ENCODE measurements at places on chromosomes 12 and 14.
A peak's percentile ranks its signal among the peaks of the same experiment; 100 is the strongest.

- DNase-seq = no peak
Measured at GRCh38 chr12:120668868-120669840, 17.8 kb upstream of the MLEC start.

DNA sequence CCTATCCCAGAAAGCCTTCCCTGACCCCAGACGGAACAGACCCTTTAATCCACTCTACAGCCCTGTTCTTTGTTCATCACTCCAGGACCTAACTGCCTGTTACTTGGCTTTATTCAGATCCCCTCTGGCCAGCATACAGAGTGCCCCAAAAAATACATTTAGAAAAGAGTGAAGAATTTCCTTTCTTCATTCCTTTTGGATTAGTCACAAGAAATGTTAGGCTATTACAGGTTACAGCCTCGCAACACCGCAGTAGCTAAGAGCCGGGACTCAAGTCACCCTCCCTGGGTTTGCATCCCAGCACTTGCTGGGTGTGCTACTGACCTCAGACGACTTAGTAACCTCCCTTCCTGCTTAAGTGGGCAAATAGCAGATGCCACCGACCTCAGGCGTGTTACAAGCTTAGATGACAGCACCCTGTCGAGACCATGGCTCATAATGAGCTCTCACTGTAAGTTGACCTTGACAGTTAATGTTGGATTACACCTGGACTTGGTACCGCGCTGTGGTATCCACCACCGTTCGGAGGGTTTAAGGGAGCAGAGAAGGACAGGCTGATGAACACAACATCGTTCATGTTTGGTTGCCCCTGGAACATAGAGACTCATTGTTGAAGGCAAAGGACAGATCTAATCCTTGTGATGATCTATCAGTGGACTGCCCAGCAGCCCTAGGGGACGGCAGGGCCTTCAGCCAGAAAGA, 12.9 kb downstream of the GLRX5 start:
- DNase-seq = no peak

DNA sequence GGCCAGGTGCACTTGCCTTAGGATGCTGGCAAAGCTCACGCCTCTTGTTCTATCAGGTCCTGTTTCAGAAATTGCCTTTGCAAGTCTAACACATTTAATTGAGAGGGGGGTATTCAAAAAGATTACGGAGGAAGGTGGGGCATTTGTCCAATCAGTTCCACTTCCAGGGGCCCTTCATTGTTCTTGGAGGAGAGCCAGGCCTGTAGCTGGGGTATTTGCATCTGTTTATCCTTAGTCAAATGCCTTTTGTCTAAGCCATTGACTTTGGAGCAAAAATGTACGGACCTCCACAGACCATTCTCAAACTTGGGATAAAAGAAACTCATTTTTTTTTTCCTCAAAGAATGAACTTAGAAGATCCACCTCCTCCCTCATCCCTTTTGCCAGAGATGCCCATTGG, 582.0 kb downstream of the BCL11B start:
- no peak for DNase-seq

- DNase-seq = no peak
Measured at GRCh38 chr12:92511786-92512185, 191.0 kb upstream of the PLEKHG7 start.

DNA sequence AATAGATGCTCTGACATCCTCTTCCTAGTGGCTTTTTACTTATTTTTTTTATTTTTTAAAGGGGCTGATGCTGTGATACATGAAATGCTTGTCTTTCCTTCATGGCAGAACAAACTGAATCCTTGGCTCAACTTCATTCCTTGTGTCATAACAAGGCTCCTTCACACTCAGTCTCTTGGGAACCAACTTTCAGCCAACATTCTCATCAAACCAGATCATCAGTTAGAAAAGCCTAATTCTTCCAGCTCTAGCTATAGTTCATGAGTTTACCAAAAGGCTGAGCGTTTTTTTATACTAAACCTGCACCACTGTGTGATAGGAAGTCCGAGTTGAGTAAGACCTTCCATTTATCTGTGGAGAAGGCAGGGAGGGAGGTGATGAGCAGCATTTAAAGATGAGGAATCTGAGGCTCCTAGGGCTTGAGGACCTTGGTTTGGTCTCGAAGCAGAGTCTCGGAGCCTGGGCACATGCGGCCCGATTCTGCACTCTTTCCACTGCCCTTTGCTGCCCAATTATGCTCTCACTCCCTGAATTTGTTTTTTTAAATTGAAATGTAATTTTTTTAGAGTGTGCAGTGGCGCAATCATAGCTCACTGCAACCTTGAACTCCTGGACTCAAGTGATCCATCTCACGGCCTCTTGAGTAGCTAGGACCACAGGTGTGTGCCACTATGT, 8.2 kb downstream of the GPRC5D start:
- no peak for DNase-seq

DNA sequence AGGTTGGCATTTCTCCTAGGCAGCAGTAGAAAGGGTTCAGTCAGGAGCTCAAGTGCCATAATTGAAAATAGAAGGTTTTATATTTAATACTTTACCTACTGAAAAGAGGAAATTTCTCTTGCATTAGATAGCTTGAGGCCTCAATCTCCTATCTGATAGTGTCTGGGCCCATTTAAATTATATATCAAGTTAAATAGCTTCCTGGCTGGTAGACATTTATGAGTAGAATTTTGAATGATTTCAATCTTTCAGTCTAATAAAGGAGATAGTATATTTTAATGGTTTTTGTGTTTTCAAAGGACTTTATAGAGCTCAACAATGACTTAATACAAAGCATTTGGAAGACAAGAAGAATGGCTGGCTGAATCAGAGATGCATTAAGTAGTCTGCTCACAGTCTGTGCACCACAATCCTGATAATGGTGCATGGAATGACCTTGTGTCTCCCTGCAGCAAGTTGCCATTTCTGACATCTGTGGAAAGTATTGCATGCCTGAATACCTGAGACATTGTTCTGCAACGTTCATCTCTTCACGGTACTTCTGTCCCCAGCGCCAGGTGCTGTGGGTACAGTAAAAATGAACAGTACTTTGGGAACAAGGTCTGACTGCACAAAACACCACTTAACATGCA, 974.1 kb downstream of the TMTC2 start:
- no peak for DNase-seq

- no peak for DNase-seq
Measured at GRCh38 chr14:99737956-99738667, 54.0 kb downstream of the CYP46A1 start.

DNA sequence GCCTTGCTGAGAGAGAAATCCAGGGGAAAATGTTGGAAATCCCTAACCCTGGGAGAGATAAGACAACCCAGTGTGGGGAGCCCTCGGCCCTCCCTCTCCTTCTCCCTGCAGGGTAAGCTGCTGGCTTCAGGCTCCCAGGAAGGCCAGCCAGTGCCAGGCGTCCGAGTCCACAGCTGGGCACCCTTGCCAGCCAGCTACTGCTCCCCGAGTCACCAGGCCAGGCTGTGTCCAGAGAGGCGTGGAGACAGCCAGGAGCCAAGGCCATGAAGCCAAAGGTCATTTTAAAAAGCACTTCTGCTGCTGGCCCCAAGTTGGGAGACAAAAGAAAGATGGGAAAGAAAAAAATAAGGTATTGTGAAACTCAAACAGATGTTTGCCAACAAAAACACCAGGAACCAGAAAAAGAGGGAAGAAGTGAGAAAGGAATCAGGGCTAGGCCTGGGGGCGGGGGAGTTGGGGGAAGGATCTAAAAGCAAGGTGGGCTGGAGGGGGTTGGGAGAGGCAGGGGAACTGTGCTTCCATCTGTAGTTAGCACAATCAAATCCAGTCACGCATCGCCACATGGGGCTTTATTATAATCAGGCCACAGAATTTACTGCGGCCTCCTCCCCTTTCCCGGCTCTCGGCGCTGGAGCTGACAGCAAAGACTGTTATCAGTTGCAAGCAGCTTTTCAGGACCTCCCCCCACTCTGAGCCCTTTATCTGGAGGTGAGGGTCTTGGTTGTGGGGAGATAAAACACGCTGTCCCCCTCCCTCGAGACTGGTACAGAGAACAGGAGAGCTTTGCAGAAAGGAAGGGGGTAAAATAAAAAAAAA, 33.5 kb downstream of the RBM19 start:
- no peak for DNase-seq

- no peak for DNase-seq
Measured at GRCh38 chr12:1646569-1647284, 17.7 kb downstream of the WNT5B start.

GRCh38 chr12:29102741-29103140, 46.3 kb upstream of the FAR2 start:
- no peak for DNase-seq

DNA sequence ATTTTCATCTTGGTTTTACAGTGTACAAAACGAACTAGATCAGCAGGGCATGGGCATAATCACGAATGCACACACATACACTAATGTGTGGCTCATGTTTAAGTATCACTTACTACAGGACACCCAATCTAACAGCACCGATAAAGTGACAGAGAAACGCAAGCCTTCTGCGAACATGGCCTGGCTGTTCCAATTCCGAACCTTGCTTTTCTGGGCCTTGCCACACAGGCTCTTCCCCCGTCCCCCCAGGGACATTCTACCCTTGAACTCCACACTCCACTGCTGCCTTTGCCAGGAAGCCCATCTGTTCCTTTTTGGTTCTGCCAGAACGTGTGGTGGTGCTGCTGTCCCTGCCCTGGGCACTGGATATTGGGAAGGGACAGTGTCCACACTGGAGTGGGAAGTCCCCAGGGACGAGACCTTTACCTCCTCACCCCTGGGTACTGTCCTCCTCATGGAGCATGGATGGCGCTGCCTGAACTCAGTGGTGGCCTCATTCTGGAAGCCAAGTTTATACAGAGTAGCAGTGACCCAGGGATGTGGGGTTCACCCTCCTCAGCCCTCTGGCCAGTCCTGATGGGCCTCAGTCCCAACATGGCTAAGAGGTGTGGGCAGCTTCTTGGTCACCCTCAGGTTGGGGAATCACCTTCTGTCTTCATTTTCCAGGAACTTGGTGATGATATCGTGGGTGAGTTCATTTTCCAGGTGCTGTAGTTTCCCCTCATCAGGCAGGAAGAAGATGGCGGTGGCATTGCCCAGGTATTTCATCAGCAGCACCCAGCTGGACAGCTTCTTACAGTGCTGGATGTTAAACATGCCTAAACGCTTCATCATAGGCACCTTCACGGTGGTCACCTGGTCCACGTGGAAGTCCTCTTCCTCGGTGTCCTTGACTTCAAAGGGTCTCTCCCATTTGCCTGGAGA, 7.9 kb downstream of the SERPINA1 start:
- no peak for DNase-seq

DNA sequence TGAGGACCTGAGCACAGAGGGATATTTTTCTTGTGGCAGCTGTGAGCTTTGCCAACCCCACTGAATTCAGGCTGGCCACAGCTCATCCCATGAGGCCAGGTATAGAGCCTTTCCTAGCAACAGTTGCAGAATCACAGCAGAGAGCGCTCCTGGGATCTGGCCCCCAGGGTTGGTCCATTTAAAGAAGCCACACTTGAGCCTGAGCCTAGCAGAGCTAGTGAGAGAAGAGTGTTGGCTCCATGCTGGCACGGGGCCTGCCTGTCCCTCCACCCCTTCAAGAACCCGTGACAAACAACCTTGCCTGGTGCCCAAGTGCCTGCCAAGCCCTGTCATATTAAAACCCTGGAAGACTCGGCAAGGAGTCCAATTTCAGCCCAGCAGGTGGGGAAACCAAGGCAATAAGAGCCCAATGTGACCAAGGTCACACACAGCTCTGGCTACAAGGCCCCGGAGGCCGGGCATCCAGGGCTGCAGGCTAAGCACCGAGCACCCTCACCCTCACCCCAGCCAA, 91.6 kb downstream of the LRRC74A start:
- peak; percentile 73 for DNase-seq

DNA sequence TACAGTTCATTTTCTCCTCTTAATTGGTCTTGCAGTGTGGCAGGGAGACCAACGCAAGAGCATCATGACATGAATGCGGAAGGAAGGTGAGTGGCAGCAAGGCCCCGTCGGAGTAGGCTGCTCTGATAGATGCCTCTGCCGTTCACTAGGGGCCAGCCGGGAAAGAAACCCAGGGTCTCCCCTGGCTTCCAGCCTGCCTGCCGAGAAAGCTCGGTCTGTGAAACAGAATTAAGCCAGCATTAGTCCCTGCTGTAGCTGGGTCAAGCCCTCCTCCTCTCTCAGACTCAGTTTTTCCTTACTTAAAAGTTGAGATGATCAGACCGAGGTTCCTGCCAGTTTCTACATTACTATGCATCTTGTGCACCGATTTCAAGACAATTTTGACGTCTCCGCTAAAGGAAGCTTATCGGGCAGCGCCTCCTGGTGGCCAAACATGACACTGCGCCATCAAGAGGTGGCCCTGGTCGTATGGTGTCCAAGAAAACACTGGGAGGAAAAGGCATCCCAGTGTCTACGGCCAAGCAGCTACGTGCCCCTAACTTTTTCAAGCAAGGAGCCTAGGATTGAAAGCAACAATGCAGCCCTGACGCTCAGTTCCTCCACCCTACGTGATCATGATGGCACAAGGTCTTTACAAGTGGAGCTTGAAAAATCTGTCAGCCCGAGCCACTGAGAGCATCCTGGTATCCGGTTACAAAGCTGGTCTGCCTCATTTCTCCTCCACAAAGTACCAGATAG, 131.6 kb downstream of the KSR2 start:
- peak; percentile 74 for DNase-seq

- peak; percentile 64 for DNase-seq
Measured at GRCh38 chr12:1605129-1606020, 11.0 kb upstream of the FBXL14 start.

DNA sequence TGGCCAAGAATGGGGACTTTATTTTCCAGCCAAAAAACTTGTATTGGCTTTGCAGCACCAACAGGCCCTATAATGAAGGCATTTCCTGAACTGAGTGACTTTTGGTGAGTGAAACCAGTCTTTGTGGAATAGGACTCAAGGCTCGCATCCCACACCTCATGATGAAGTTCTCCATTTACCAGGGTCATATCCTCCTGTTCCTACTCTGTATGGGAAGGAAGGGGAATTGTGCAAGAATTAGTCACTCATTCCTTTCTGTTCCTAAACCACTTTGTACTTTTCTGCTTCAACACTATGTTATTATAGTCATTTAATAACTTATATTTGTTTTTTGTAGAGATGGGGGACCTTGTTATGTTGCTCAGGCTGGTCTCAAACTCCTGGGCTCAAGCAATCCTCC, 2.3 kb upstream of the SPATS2 start:
- no peak for DNase-seq

GRCh38 chr14:104869669-104870367, 4.8 kb downstream of the CEP170B start:
- no peak for DNase-seq

- DNase-seq = no peak
Measured at GRCh38 chr14:30994681-30995620, 30.5 kb upstream of the AP4S1 start.
